ENCODE measurements at places on chromosomes 1 and 21. TPM values are rescaled to one million over a fixed set of nuclear protein-coding genes. Genes with fewer than 3 reads are reported as not detected.

DNA sequence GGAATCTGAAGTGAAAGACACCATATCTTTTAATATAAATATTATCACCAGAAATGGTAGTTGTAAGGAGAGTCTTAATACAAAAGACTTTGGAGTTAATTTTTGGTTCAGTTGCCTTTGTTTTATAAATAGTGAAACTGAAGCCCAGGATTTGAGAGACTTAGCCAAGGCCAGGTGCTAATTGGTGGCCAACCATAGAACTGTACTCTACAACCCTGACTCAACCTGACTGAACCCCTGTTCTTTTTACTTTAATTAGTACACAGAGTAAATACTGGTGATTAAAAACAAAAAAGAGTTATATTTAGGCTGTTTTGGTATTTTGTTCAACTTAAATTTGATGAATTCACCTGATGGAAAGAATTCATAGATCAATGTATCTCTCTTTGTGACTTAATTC, 76.3 kb downstream of the SNX7 start:
- no peak for DNase-seq

DNA sequence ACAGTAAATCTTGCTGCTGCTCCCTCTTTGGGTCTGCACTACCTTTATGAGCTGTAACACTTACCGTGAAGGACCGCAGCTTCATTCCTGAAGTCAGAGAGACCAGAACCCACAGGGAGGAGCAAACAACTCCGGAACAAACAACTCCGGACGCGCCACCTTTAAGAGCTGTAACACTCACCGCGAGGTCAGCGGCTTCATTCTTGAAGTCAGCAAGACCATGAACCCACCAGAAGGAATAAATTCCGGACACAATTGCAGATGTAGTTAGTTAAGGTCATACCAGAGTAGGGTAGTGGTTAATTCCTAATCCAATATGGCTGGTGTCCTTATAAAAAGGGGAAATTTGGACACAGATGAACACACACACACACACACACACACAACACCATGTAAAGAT, 37.7 kb downstream of the VTCN1 start:
- no peak for DNase-seq

DNA sequence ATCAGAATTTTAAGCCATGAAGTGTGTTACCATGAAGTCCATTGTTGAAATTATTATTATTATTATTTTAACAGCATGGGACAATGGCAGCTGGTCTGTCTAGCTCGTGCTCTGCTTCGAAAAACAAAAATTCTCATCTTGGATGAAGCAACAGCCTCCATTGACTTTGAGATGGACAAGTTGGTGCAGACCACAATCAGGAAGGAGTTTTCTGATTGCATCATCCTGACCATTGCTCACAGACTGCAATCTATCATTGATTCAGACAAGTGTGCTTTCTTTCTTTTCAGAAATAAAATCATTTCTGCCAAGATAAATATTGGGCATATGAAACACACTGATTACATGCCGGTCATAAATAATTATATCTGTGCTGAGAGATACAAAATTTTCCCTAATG, 21.0 kb downstream of the HSPA13 start:
- no peak for DNase-seq

DNA sequence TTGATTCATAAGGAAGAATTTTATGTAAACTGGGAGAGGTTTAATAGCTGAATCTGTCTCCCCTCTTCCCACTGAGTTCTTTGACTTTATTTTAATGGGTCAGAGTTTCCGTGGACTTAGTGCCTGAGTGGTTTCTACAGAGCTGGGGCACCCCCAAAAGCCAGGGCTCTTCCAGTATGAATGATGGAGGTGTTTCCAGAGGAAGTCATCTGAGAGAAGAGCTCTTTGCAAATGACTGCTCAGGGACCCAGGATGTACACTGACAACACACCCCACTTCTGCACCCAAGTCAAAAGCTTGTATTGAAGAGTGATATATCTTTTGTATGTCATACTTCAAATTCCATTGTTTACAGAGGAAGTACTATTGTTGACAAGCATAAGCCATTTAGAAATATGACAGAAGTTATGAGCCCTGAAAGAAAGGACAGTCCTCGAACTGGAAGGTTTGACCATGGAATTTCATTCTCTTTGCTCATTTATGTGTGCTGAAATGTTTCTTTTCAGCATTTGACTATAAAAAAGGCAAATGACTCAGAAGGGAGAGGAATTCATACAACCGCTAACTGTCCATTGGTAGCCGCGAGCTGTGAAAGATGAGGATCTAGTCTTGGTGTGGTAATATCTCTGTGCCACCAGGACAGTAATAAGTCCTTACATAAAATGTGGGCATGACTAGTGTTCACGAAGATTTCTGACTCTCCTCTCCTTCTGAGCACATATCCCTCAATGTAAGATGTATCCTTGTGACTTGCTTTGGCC, 25.4 kb upstream of the LMX1A start:
- no peak for DNase-seq

- DNase-seq = no peak
These were observed 58.5 kb downstream of the FOXO6 start for GRCh38 chr1:41419584-41420295.

The IGSF9 gene
- 0.54 TPM for total RNA-seq

Measured in hematopoietic multipotent progenitor cell (in vitro differentiated cells).